ENCODE measurements at places on chromosomes 7 and 10.

GRCh38 chr7:136061433-136061832, 84.3 kb upstream of the MTPN start:
- no peak for DNase-seq

GRCh38 chr10:49115796-49116508, 630 bp upstream of the VSTM4 start:
- DNase-seq = no peak

GRCh38 chr10:56296618-56297017, 64.4 kb downstream of the ZWINT start:
- DNase-seq = no peak

GRCh38 chr10:104242545-104242944, 10.4 kb upstream of the CFAP43 start:
- no peak for DNase-seq

- DNase-seq = peak; percentile 56
Observed at GRCh38 chr10:70816220-70816894, 609 bp downstream of the SGPL1 start.

DNA sequence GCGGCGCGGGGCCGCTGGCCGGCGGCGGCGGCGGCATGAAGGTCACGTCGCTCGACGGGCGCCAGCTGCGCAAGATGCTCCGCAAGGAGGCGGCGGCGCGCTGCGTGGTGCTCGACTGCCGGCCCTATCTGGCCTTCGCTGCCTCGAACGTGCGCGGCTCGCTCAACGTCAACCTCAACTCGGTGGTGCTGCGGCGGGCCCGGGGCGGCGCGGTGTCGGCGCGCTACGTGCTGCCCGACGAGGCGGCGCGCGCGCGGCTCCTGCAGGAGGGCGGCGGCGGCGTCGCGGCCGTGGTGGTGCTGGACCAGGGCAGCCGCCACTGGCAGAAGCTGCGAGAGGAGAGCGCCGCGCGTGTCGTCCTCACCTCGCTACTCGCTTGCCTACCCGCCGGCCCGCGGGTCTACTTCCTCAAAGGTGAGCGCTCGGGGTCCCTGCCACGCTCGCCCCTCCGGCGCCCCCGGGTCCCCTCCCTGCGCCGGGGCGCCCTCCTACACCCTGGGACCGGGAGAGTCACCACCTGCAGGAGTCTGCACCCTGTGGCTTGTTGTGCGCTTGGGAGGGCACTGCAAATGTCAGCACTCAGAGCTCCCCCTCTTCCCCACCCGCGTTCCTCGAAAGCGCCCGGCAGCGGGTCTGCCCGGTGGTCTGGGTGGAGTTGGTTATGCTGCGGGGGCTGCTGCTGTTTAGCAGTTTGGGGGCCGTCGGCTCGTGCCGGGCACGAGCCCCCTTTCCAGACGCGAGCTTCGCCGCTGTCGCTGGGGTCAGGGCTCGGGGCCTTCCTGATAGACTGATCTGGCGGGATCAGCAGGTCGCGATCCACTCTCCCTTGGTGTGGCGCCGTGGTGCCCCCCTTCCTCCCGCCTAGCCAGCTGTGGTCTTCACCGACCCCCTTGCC, 627 bp downstream of the DUSP5 start:
- DNase-seq = peak; percentile 32

All from NCI-H1105 (cell line).